CD4-positive, CD25-positive, alpha-beta regulatory T cell (primary cell): ENCODE measurements at places on chromosomes 4 and X. TPM values are rescaled to one million over a fixed set of nuclear protein-coding genes. Genes with fewer than 3 reads are reported as not detected.
A peak's percentile ranks its signal among the peaks of the same experiment; 100 is the strongest.

Gene BANK1
- polyA plus RNA-seq = 2.9 TPM

GRCh38 chrX:23896981-23897380 is 10.8 kb downstream of the APOO start:
- no peaks in the 10 kb centered on the region for H3K36me3 ChIP-seq
- no peak for DNase-seq
- peaks cover 5% of the 10 kb centered on the region for H3K4me1 ChIP-seq
- H3K27ac ChIP-seq = peak overlapping the region; percentile 37
- H3K27me3 ChIP-seq = no peaks in the 10 kb centered on the region

Gene TNIP3
- polyA plus RNA-seq = 1.8 TPM

Gene SLC26A1
- polyA plus RNA-seq = 1.00 TPM

Gene OPHN1
- polyA plus RNA-seq = not detected

DNA sequence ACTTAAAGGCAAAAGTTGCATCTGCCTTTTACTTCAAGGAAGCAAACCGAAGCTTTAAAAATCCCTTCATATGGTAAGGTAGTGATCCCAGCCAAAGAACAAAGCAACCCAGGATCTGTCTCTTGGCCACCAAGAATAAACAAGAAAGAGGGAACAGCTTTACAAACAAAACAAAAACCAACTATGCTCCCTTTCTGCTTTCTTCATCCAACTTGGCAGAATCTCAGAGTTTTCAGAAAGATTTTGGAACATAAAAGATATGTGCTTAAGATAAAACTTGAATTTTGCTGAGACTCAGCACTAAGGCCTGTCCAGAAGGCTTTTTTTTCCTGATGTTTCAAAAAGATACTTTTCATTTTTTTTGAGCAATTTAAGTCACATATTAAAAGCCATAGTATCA is 94.0 kb downstream of the COL4A6 start:
- no peak for DNase-seq
- H3K4me1 ChIP-seq = no peaks in the 10 kb centered on the region
- H3K4me3 ChIP-seq = no peak overlapping the region
- H3K36me3 ChIP-seq = no peaks in the 10 kb centered on the region

Gene GPR119
- not detected for polyA plus RNA-seq

DNA sequence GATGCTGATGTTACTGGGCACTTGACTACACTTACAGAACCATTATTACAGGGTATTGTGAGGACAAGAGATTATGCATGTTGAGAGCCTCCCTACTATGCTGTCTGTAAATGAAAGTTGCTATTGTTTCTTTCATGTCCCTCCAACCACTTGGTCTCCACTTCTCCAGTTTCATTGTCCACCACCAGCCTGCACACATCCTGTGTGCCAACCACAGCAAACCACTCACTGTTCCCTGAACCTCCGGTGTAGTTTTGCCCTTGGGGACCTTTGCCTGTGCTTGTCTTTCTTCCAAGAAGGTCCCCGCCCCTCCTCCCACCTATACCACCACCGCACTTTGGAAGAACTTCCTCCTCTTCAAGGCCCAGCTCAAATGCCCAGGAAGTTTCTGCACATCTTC is 43.1 kb upstream of the AFF2 start:
- H3K27ac ChIP-seq = no peak overlapping the region
- no peaks in the 10 kb centered on the region for H3K4me1 ChIP-seq
- no peak overlapping the region for H3K4me3 ChIP-seq
- no peaks in the 10 kb centered on the region for H3K36me3 ChIP-seq
- no peak for DNase-seq
- no peaks in the 10 kb centered on the region for H3K27me3 ChIP-seq

Gene MAGED4
- 3.8 TPM for polyA plus RNA-seq

Gene ARR3
- not detected for polyA plus RNA-seq

- no peak for DNase-seq
- no peak overlapping the region for H3K4me3 ChIP-seq
- no peaks in the 10 kb centered on the region for H3K36me3 ChIP-seq
- no peaks in the 10 kb centered on the region for H3K27me3 ChIP-seq
- H3K27ac ChIP-seq = no peak overlapping the region
Measured at GRCh38 chrX:13685126-13685763, 3.7 kb upstream of the RAB9A start.

Gene OR13H1
- polyA plus RNA-seq = not detected

Gene LRAT
- not detected for polyA plus RNA-seq

DNA sequence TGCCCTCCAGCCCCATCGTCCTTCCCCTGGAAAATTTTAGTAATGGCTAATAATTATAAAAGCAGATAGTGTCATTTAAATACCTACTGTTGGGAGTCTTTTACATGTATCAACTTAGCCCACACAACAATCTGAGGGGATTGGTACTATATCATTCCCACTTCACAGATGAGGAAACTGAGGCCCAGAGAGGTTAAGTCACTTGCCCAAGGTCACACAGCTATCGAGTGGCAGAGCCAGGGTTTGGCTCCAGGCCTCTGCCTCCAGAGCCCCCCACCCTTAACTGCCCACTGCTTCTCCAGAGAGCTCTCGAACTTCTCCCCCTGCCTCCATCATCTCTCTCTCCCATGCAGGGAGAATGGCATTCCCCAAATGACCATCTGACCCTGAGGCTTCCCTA is 7.4 kb downstream of the C4orf50 start:
- H3K36me3 ChIP-seq = no peaks in the 10 kb centered on the region
- no peaks in the 10 kb centered on the region for H3K4me1 ChIP-seq
- no peak overlapping the region for H3K27ac ChIP-seq

Gene SMIM10
- not detected for polyA plus RNA-seq

Gene ARAP2
- 14.6 TPM for polyA plus RNA-seq

- no peak overlapping the region for H3K27ac ChIP-seq
- no peaks in the 10 kb centered on the region for H3K36me3 ChIP-seq
- no peak overlapping the region for H3K4me3 ChIP-seq
Measured at GRCh38 chrX:135000516-135000915, 9.7 kb downstream of the SMIM10 start.

GRCh38 chrX:103663981-103664762 is 22.3 kb downstream of the MORF4L2 start:
- H3K4me1 ChIP-seq = no peaks in the 10 kb centered on the region
- H3K27me3 ChIP-seq = peaks cover 3% of the 10 kb centered on the region
- H3K4me3 ChIP-seq = no peak overlapping the region
- H3K27ac ChIP-seq = no peak overlapping the region

Gene RPGR
- polyA plus RNA-seq = 3.8 TPM

Gene CLDN22
- not detected for polyA plus RNA-seq

Gene ARHGEF6
- 83.0 TPM for polyA plus RNA-seq

- no peak overlapping the region for H3K4me3 ChIP-seq
- no peaks in the 10 kb centered on the region for H3K27me3 ChIP-seq
- no peaks in the 10 kb centered on the region for H3K4me1 ChIP-seq
- H3K36me3 ChIP-seq = no peaks in the 10 kb centered on the region
- DNase-seq = no peak
- no peak overlapping the region for H3K27ac ChIP-seq
Measured at GRCh38 chr4:83362492-83363329, 28.1 kb upstream of the HPSE start.

DNA sequence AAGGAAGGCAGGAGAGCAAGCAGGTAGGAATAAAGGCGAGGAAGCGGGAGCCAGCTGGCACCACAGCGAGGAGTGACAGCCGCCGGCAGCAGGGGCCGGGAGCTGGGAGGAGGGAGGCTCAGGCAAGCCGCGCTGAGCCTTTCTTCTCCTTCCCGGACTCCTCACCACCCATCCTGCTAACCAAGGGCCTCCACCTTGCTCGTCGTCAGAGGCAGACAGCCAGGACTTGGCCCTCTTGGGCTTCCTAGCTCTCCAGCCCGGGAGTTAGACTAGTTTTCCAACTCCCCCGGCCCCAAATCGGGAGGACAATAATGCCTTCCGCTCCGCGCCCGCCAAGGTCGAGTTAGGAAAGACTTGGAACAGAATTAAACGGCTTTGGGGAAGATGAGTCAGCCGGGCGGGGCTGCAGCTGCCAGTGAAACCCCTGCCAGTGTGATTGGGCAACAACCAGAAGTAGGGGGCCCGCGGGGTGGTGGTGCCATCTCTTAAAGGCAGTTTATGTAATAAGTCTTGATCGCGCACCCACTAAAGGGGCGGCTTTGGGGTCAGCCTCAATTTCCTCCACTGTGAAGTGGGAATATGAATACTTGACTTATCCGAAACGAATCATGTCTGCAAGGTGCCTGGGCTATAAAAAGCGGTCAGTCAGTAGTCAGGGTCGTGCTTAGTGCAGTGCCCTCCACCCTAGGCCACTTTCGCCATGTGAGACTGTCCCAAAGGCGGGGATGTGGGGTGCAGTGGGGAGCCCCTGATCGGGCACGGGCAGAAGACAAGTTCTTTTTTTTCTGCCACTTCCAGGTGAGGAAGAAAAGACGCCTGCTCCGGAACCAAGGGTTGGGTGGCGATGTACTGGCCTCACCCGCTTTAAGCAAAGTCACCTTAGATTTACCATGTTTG is 6.7 kb upstream of the HSD17B10 start:
- H3K36me3 ChIP-seq = no peaks in the 10 kb centered on the region
- H3K27ac ChIP-seq = no peak overlapping the region
- H3K4me3 ChIP-seq = peak overlapping the region; percentile 64

Gene USP17L25
- polyA plus RNA-seq = not detected

DNA sequence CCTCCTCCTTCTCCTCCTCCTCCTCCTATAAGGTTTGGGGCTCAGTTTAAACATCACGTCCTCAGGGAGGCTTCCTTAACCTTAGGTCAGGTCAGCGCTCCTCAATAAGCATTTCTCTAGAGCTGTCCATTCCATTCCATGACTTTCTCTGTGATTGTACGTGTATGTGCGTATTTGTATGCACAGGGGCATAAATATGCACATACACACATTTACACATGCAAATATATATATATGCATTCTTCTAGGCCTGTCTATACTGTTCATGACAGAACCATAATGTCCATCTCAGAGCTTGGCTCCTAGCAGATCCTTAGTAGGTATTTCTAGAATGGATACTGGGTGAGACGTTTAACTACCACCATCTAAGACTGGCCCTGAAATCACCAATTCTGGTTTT is 258.6 kb downstream of the STIM2 start:
- H3K36me3 ChIP-seq = no peaks in the 10 kb centered on the region
- no peak overlapping the region for H3K4me3 ChIP-seq
- no peaks in the 10 kb centered on the region for H3K27me3 ChIP-seq
- no peaks in the 10 kb centered on the region for H3K4me1 ChIP-seq
- no peak for DNase-seq

DNA sequence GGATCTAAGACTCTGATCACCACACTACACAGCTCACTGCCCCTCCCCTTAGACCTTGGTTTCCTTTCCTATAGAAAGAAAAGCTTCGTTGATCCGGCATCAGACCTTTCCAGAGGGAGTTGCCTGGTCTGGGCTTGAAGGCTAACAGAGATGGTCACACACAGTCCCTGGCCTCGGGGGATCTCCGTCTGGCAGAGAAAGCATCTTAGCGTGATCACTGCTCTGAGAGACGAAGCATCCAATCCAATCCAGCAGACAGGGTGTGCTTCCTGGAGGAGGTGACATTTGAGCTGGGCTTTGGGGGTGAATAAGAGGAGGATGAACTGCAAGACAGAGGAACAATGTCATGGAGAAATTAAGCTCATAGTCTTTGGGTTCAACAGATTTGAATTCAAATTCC is 49.5 kb downstream of the HTRA3 start:
- H3K4me3 ChIP-seq = no peak overlapping the region
- H3K4me1 ChIP-seq = no peaks in the 10 kb centered on the region
- no peak overlapping the region for H3K27ac ChIP-seq
- H3K36me3 ChIP-seq = no peaks in the 10 kb centered on the region
- DNase-seq = no peak
- no peaks in the 10 kb centered on the region for H3K27me3 ChIP-seq

GRCh38 chr4:20305976-20306375 is 54.3 kb downstream of the SLIT2 start:
- H3K36me3 ChIP-seq = no peaks in the 10 kb centered on the region
- no peak overlapping the region for H3K27ac ChIP-seq

DNA sequence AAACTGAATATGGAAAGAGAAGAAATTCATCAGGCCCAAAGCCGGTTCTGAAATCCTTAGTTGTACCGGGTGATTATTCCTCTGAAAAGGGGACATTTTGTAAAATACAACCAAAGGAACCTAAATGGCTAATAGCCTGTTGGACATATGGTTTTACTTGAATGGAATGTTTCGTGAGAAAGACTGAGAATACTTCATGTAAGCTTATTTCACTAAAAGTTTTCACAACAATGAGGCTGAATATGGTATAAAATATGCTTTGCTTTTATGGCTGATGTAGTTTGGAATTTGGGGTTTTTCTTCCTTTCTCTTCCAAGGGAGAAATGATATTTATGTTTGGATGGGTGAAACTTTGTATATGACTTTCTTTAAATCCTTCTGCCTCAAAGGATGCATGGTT is 2.7 kb downstream of the GRIA3 start:
- H3K27ac ChIP-seq = no peak overlapping the region
- no peak for DNase-seq
- H3K4me3 ChIP-seq = no peak overlapping the region
- H3K4me1 ChIP-seq = no peaks in the 10 kb centered on the region
- no peaks in the 10 kb centered on the region for H3K36me3 ChIP-seq
- no peaks in the 10 kb centered on the region for H3K27me3 ChIP-seq

DNA sequence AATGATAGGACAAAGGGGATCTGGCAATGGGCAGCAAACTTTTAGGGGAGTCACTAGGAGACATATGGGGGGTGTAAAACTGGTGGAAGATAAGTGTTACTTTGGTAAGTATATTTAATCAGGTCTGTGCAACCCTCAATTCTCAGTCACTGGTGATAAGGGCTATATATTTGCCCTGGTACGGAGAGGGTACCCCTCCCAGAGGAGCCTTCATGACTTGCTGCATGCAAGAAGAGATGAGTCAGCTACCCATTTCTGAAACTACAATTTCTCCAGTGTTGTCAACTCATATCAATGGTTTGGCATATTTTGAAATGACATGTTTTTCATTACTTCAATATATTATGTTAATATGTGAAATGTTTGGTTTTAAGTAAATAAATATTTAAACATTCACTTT is 14.3 kb downstream of the SMARCAD1 start:
- no peaks in the 10 kb centered on the region for H3K4me1 ChIP-seq
- H3K27ac ChIP-seq = no peak overlapping the region
- DNase-seq = no peak
- H3K4me3 ChIP-seq = no peak overlapping the region
- H3K36me3 ChIP-seq = peaks cover 26% of the 10 kb centered on the region

Gene INTU
- not detected for polyA plus RNA-seq

Gene NDST3
- polyA plus RNA-seq = not detected

Gene FAM47A
- polyA plus RNA-seq = not detected

DNA sequence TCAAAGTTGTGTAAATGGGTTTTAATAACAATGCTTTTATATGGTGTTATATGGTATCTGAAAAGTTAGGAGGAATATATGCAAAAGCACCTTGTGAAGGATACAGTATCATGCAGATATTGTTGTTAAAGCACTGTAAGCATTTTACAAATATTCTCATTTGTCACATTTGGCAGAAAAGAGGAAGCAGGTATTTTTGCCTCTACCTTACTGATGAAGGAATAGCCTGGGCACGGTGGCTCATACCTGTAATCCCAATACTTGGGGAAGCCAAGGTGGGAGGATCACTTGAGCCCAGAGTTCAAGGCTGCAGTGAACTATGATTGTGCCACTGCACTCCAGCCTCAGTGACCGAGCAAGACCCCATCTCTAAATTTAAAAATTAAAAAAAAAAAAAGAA is 12.2 kb upstream of the GDPD2 start:
- no peak overlapping the region for H3K27ac ChIP-seq
- H3K4me3 ChIP-seq = no peak overlapping the region
- H3K27me3 ChIP-seq = no peaks in the 10 kb centered on the region
- no peaks in the 10 kb centered on the region for H3K4me1 ChIP-seq
- no peak for DNase-seq
- no peaks in the 10 kb centered on the region for H3K36me3 ChIP-seq

Gene AKAP14
- polyA plus RNA-seq = not detected

GRCh38 chr4:37682701-37683401 is 3.3 kb downstream of the RELL1 start:
- no peak overlapping the region for H3K27ac ChIP-seq
- peak; percentile 19 for DNase-seq
- peaks cover 32% of the 10 kb centered on the region for H3K4me1 ChIP-seq
- H3K36me3 ChIP-seq = peaks cover 3% of the 10 kb centered on the region
- H3K4me3 ChIP-seq = peak overlapping the region; percentile 52
- H3K27me3 ChIP-seq = no peaks in the 10 kb centered on the region
